Mesothelial cell of epicardium (in vitro differentiated cells): ENCODE measurements at places on chromosomes 3 and 15.

DNA sequence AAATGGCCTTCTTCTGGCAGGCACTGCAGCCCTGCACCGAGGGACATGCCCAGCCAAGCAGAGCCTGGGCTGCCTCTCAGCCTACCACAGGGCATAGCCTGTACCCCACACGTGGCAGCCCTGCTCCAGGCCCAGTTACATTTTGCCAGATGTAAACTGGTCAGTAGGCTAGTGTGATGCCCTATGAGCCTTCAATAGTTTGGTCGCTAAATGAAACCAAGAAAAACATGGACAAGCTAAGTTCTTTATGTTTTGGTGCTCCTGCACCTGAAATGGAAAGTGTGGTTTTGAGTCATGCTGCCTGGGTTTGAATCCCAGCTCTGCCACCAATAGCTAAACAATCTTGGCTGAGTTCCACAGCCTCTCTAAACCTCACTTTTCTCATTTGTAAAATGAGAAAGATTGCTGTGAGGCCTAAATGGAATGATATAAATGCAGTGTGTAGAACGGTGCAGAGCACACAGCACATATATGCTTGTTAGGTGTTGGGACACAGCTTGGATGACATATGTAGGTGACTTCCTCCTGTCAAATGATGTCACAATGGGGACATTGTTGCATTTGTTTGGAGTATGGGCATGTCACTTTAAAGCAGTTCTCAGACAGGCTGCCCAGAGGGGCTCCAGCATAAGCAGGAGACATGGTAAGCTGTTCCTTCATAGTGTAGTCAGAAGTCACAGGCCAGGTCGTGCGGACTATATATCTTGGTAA lies 57.4 kb downstream of the ZBTB38 start:
- H3K4me1 ChIP-seq: peaks cover 25% of the 10 kb centered on the region
- peak; percentile 26 for DNase-seq
- H3K27me3 ChIP-seq: no peaks in the 10 kb centered on the region
- no peak overlapping the region for H3K4me3 ChIP-seq
- peak overlapping the region; percentile 86 for H3K27ac ChIP-seq

- H3K27ac ChIP-seq: no peak overlapping the region
- no peak overlapping the region for H3K4me3 ChIP-seq
- no peak for DNase-seq
- peaks cover 1% of the 10 kb centered on the region for H3K4me1 ChIP-seq
- no peaks in the 10 kb centered on the region for H3K27me3 ChIP-seq
Measured at GRCh38 chr3:115760716-115761115, 137.4 kb downstream of the GAP43 start.

- no peaks in the 10 kb centered on the region for H3K4me1 ChIP-seq
- no peak for DNase-seq
- H3K27me3 ChIP-seq: peaks cover 52% of the 10 kb centered on the region
- no peaks in the 10 kb centered on the region for H3K36me3 ChIP-seq
- no peak overlapping the region for H3K27ac ChIP-seq
- no peak overlapping the region for H3K4me3 ChIP-seq
Measured at GRCh38 chr15:73844356-73844755, 29.0 kb upstream of the TBC1D21 start.

DNA sequence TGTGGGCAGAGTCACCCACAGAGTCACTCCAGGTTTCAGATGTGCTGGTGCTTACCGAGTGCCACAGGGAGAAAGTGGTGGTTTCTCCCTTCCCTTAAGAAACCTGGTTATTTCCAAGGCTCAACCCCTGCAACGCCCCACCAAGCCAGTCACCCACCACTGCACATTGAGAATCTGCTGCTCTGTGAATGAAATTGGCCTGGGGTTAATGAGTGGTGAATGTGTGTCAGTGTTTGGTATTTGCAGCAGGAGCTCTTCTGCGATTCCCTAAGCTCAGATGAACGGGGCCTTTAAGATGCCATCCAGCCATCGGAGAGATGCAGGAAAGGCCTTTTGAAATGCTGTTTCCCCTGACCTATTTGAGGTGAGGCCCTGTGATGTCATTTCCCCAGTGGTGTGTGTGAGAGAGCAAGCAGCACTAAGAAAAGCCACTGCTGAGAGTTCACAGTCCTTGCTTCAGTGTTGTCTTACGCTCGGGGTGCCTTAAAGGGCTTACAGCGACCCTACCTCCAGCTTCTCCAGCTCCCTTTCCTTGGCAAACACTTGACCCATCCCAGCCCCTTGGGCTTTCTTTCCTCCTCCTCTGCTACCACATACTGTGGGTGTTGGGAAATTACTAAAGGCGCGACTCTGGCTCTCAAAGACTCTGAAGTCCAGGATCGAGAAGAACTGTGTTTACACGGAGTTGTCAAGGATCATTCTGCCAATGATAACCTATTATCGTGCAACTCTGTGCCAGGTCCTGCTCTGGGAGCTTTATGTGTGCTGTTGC lies 68.9 kb downstream of the SMAD3 start:
- H3K4me3 ChIP-seq: no peak overlapping the region

- no peak overlapping the region for H3K4me3 ChIP-seq
- no peaks in the 10 kb centered on the region for H3K36me3 ChIP-seq
- no peaks in the 10 kb centered on the region for H3K27me3 ChIP-seq
- DNase-seq: no peak
- H3K4me1 ChIP-seq: no peaks in the 10 kb centered on the region
Measured at GRCh38 chr3:82087958-82088357, 326.5 kb upstream of the GBE1 start.

DNA sequence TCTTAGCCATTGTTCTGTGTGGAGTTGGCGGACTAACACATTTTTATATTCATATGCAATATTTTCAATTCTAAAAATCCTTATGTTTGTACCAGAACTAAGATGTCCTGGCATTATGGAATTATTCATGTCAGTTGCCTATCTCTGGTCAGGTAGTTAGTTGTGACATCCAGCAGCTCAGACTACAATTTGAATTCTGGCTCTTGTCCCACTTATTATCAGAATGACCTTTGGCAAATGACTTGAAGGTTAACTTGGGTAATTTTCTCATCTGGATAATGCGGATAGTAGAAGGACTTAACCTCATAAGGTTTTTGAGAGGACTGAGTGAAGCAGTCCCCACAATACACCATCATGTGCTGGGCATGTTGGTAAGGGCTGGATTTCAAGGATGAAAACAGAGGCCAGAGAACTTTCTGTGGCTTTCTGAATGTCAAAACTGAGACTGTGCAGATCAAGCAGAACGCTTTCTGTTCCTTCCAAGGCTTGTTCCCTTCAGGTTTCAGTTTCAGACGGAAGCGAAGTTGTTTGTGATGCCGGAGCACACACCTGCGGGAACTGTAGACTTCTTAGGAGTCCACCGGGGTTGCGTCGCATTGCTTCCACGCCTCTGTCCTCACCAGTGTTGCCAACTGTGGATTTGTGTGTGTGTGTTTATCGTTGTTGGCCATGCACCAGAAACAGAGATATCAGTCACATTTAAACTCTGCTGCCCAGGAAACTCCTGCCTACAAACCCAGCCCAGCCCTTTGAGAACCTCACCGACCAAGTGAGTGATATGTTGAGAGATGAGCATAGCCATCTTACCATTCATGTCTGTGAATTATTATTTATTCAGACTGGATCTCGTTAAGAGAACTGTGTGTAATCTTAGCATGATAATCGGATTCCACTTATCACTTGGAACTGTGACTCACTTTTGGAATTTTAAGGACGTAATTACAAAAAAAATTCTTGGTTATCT lies 76.0 kb downstream of the PTPRG start:
- DNase-seq: no peak
- H3K27me3 ChIP-seq: no peaks in the 10 kb centered on the region
- H3K27ac ChIP-seq: peak overlapping the region; percentile 58

- no peak for DNase-seq
- H3K36me3 ChIP-seq: no peaks in the 10 kb centered on the region
- H3K27ac ChIP-seq: peak overlapping the region; percentile 62
- H3K4me1 ChIP-seq: peaks cover 23% of the 10 kb centered on the region
- H3K27me3 ChIP-seq: no peaks in the 10 kb centered on the region
- H3K4me3 ChIP-seq: no peak overlapping the region
Measured at GRCh38 chr15:29883126-29883525, 60.9 kb upstream of the TJP1 start.

DNA sequence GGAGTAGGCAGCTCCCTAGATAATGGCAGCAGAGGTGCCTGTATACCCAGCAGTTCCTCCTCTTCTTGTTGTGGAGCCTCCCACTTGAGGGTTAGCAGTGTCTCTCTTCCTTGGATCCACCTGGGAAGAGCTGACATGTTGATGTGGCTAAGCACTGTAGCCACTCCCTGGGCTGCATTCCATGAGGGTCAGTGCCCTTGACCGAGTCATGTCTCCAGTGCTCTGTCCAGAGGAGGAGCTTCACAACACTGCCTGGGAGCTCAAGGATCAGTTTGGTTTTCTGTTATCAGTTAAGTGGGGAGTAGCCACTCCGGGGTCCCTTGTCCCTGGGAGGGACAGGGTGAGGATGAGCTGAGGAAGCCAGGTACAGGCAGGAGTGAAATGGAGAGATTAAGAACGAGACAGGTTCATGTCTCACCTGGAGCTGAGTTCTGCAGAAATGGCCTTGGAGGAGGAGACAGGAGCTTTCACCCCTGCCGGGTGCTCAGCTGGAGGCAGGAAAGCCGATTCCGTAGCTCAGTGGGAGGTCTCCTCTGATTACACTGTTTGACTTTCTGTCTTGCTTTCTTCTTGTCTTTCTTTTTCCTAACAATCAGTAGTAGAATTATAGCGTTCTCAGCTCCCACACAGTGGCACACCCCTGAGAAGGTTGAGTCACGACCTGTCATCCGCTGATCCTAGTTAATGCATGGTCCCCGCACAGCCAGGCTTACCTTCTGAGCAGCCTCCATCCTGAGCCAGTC lies 57.9 kb upstream of the SEC22A start:
- peaks cover 7% of the 10 kb centered on the region for H3K4me1 ChIP-seq
- peaks cover 17% of the 10 kb centered on the region for H3K36me3 ChIP-seq
- no peaks in the 10 kb centered on the region for H3K27me3 ChIP-seq

GRCh38 chr3:32374788-32375595 lies 16.7 kb upstream of the CMTM7 start:
- DNase-seq: no peak
- H3K4me1 ChIP-seq: no peaks in the 10 kb centered on the region
- H3K27ac ChIP-seq: no peak overlapping the region
- H3K36me3 ChIP-seq: no peaks in the 10 kb centered on the region

GRCh38 chr3:134333522-134334181 lies 40.6 kb downstream of the AMOTL2 start:
- DNase-seq: no peak
- no peaks in the 10 kb centered on the region for H3K36me3 ChIP-seq
- peak overlapping the region; percentile 13 for H3K4me3 ChIP-seq
- H3K27ac ChIP-seq: peak overlapping the region; percentile 99
- peaks cover 56% of the 10 kb centered on the region for H3K4me1 ChIP-seq

GRCh38 chr3:44414517-44415090 lies 62.9 kb downstream of the ZNF445 start:
- H3K4me3 ChIP-seq: no peak overlapping the region
- no peaks in the 10 kb centered on the region for H3K4me1 ChIP-seq
- no peaks in the 10 kb centered on the region for H3K36me3 ChIP-seq
- H3K27ac ChIP-seq: no peak overlapping the region
- H3K27me3 ChIP-seq: no peaks in the 10 kb centered on the region
- DNase-seq: no peak

- H3K27me3 ChIP-seq: peaks cover 39% of the 10 kb centered on the region
- DNase-seq: no peak
- H3K27ac ChIP-seq: no peak overlapping the region
- no peak overlapping the region for H3K4me3 ChIP-seq
- no peaks in the 10 kb centered on the region for H3K36me3 ChIP-seq
Measured at GRCh38 chr15:40286061-40286532, 3.2 kb upstream of the ANKRD63 start.

DNA sequence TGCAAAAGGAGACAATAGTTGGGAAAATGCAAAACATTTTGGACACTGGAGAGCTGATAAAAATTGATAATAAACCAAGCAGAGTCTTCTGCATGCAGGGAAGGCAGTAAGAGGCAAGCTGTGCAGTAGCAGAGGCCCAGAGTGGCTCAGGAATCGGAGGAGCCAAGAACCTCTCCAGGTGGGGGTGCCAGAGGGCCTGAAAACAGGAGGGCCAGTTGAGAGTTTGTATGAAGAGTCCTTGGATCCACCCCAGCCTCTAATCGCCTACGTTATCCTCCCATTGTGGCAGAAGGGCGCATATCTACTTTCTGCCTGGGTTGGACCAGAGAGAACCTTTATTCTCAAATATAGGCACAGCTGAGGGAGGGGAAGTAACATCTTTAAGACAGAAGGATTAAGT lies 48.9 kb upstream of the RBP1 start:
- peaks cover 19% of the 10 kb centered on the region for H3K36me3 ChIP-seq
- DNase-seq: no peak
- no peak overlapping the region for H3K4me3 ChIP-seq
- H3K27ac ChIP-seq: no peak overlapping the region
- H3K27me3 ChIP-seq: peaks cover 2% of the 10 kb centered on the region

GRCh38 chr3:14371573-14372474 lies 30.6 kb upstream of the SLC6A6 start:
- no peak overlapping the region for H3K4me3 ChIP-seq
- peak overlapping the region; percentile 59 for H3K27ac ChIP-seq
- H3K4me1 ChIP-seq: peaks cover 32% of the 10 kb centered on the region
- peaks cover 3% of the 10 kb centered on the region for H3K27me3 ChIP-seq
